ENCODE measurements at places on chromosomes 1 and 21. TPM values are rescaled to one million over a fixed set of nuclear protein-coding genes. Genes with fewer than 3 reads are reported as not detected.

The SELENBP1 gene
- total RNA-seq = 113 TPM

The TMEM52 gene
- total RNA-seq = not detected

The RHD gene
- total RNA-seq = not detected

The DISP3 gene
- not detected for total RNA-seq

The BTBD8 gene
- total RNA-seq = 5.4 TPM

The RPTN gene
- total RNA-seq = not detected

The CD5L gene
- total RNA-seq = not detected

The GJA9 gene
- not detected for total RNA-seq

The TNFSF4 gene
- total RNA-seq = 2.3 TPM

The OR2G2 gene
- total RNA-seq = not detected

The TNFRSF9 gene
- total RNA-seq = not detected

The FCGR1A gene
- total RNA-seq = 3.4 TPM

The NUP133 gene
- total RNA-seq = 37.0 TPM

The ZSWIM5 gene
- total RNA-seq = 5.8 TPM

The CCDC185 gene
- not detected for total RNA-seq

The TSPEAR gene
- total RNA-seq = not detected

The INAVA gene
- not detected for total RNA-seq

The FOXD3 gene
- 6.6 TPM for total RNA-seq

The LCE1C gene
- total RNA-seq = not detected

The KIAA1614 gene
- 19.1 TPM for total RNA-seq

The RAP1GAP gene
- 0.33 TPM for total RNA-seq

The CREG1 gene
- 121 TPM for total RNA-seq

The MAN1C1 gene
- total RNA-seq = 22.8 TPM

Data from esophagus muscularis mucosa (tissue), 4 donors.